PC-9 (cell line): ENCODE measurements at places on chromosomes 1 and 21.

DNA sequence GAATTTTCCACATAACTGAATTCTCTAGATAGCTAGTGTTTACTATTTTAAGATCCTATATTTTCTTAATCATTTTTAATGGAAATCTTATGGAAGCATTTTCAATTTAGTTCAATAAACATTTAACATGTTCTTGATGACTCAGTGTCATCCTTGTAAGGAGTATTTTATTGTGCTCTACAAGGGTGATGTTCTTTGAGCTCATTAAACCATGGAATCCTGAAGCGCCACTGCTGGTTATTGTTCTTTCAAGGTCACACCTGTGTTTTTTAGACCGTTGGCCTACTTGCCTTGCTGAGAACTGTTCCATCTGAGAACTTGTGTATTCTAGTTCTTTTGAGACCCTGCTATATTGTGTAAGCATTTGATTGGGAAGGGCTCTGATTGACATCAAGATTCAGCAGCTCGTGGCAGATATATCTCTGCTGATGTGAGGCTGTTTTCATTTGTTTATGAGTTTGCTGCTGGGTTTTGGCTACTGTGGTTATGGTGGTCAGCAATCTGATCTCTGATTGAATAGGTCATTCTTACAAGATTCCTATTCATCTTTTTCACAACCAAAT lies 132.0 kb downstream of the GIPC2 start:
- no peaks in the 10 kb centered on the region for H3K27me3 ChIP-seq
- H3K4me1 ChIP-seq: no peaks in the 10 kb centered on the region
- no peak overlapping the region for H3K27ac ChIP-seq
- H3K36me3 ChIP-seq: no peaks in the 10 kb centered on the region
- no peak overlapping the region for H3K4me3 ChIP-seq

DNA sequence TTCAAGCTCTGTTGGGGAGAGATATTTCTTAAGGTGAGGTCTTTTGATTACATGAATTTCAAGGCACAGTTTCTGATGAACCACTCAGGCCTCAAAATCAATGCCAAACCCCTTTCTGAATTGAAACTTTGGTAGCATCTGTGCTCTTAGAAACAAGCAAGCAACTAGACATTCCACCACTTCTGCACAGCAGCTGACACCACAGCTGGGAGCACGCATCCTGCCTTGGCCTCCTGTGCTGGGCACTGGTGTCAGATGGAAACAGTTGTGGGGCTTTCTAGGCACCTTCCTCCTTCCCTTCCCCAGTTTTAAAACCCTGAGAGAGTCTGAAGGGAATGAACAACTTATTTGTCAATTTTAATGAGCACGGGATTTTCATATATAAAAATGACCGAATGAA lies 360.2 kb downstream of the ADGRL2 start:
- H3K27ac ChIP-seq: no peak overlapping the region
- no peak overlapping the region for H3K4me3 ChIP-seq
- no peaks in the 10 kb centered on the region for H3K4me1 ChIP-seq
- DNase-seq: no peak
- no peaks in the 10 kb centered on the region for H3K27me3 ChIP-seq

GRCh38 chr1:113787663-113788062 lies 24.6 kb downstream of the RSBN1 start:
- peaks cover 21% of the 10 kb centered on the region for H3K4me1 ChIP-seq
- H3K36me3 ChIP-seq: 0 out of 2 replicates have a peak, but pooled peaks cover 4% of the 10 kb centered on the region
- no peaks in the 10 kb centered on the region for H3K27me3 ChIP-seq

GRCh38 chr1:157773493-157774350 lies 3.2 kb downstream of the FCRL2 start:
- DNase-seq: no peak
- H3K36me3 ChIP-seq: no peaks in the 10 kb centered on the region
- H3K4me1 ChIP-seq: no peaks in the 10 kb centered on the region
- no peak overlapping the region for H3K27ac ChIP-seq
- H3K4me3 ChIP-seq: no peak overlapping the region

DNA sequence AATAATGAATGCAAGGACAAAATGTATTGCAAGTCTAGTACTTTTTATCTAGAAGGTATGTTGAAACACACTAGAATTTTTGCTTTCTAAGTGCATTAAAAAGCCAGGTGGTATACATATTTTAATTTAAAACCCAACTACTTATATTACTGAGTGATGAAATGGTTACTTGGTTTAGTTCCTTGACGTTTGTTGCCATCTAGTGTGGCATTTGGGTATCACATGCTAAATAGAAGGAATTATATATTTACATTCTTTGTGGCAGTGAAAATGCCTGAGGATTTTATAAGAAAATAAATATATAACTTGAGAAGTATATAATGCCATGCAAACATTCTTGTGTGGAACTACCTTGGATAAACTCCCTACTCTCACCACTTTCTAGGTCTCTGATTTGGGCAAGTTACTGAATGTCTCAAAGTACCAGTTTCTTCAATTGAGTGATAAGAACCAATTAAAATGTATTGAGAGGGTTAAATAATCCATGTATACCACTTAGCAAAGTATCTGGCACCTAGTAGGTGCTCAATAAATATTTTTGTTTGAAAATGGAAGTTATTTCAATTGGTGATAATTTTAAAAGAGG lies 69.6 kb downstream of the SDCCAG8 start:
- no peak for DNase-seq
- H3K27me3 ChIP-seq: no peaks in the 10 kb centered on the region
- no peak overlapping the region for H3K4me3 ChIP-seq
- H3K36me3 ChIP-seq: no peaks in the 10 kb centered on the region
- no peaks in the 10 kb centered on the region for H3K4me1 ChIP-seq
- H3K27ac ChIP-seq: no peak overlapping the region

- no peak overlapping the region for H3K27ac ChIP-seq
- no peaks in the 10 kb centered on the region for H3K36me3 ChIP-seq
- H3K27me3 ChIP-seq: no peaks in the 10 kb centered on the region
Measured at GRCh38 chr1:234213658-234214128, 159.6 kb upstream of the COA6 start.

DNA sequence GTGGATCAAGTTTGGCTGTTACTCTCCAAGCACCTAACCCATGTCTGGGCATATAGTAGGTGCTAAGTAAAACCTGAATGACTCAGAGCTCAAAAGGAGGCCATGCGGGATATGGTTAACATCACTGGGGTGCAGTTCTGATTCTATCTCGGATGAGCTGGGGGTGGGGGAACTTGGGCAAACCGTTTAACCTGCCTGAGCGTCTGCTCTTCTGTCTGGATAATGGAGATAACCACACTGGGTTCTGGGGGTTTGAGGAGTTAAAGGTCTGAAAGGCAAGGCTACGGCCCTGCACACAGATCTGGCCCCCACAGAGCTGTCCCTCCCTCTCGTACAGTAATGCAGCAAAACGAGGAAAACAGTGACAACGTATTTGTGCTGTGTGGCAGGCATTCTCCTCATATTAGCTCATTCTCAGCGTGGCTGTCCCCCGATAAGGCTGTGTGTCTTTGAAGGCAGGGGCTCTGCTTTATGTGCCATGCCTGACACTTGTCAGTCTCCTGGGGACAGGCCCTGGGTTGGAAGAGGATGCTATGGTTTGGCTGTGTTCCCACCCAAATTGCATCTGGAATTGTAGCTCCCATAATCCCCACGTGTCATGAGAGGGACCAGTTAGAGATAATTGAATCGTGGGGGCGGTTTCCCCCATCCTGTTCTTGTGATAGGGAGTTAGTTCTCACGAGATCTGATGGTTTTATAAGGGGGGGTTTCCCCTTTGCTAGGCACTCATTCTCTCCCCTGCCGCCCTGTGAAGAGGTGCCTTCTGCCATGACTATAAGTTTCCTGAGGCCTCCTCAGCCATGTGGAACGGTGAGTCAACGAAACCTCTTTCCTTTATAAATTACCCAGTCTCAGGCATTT lies 6.8 kb upstream of the ALDH4A1 start:
- DNase-seq: no peak
- H3K4me3 ChIP-seq: no peak overlapping the region
- peaks cover 4% of the 10 kb centered on the region for H3K4me1 ChIP-seq

DNA sequence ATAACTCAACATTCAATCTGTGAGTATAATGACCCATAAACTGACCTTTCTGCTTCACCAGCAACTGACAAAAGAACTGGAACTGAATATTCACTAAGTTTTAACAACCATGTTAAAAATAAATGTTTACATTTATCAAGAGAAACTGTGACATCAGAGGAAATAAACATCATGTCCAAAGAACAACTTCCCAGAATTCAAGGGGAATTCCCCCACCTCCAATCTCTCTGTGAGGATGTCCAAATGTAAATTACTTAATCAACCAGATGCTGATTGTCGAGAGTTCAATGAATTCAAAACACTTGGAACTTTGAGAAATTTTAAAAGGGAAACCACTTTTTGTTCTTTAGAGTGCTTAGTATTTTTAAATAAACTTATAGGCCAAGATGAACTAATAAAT lies 365.6 kb upstream of the ADGRL2 start:
- H3K36me3 ChIP-seq: no peaks in the 10 kb centered on the region
- DNase-seq: no peak
- H3K4me3 ChIP-seq: no peak overlapping the region
- no peak overlapping the region for H3K27ac ChIP-seq

GRCh38 chr1:25338986-25339385 lies 852 bp downstream of the TMEM50A start:
- H3K36me3 ChIP-seq: no peaks in the 10 kb centered on the region
- peak overlapping the region; percentile 43; the same call in 1 of the 2 replicates for H3K27ac ChIP-seq
- H3K4me1 ChIP-seq: peaks cover 17% of the 10 kb centered on the region
- no peak for DNase-seq
